Mucosa of descending colon (tissue), 3 donors: ENCODE measurements at places on chromosomes 2 and 18.

DNA sequence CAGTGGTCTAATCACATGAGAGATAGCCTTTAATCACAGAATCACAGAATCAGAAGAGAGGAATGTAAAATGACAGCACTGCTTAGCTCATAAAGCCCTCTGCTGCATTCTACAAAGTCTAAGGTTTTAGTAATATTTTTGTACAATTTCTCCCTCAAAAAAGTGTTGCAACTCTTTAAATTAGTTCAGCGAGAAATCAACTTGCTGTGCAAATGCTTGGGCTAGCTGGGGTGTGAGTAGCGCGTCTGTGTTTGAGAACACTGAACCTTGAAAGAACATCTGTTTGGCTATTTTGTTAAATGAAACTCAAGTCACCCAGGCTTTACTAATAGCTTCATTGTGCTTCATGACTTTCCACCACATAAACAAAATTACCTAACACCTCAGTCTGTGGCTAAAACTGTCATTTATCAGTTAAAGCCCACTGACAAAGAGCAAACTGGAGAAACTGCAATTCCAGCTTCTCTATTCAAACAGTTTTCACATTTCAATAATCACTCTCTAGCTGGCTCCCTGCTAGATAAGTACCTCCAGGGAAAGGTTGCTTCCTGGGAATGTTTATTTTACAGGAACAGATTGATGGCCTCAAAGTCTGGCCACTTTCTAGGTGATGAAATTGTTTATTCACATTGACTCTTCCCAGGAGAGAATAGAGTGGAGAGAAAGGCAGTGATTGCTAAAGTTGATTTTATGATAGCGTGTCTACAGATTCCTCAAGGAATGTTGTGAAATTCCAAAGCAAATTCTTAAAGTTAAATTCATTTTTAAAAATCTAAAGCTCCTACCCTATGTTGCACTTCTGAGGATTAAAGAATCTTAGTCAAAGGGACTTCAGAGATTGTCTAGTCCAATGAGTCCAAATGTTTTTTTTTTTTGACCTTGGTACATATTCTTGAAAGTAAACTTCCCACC lies 36.0 kb upstream of the STAT1 start:
- DNase-seq, result no peak

GRCh38 chr18:48566589-48566988 lies 27.8 kb downstream of the CTIF start:
- DNase-seq, result no peak

DNA sequence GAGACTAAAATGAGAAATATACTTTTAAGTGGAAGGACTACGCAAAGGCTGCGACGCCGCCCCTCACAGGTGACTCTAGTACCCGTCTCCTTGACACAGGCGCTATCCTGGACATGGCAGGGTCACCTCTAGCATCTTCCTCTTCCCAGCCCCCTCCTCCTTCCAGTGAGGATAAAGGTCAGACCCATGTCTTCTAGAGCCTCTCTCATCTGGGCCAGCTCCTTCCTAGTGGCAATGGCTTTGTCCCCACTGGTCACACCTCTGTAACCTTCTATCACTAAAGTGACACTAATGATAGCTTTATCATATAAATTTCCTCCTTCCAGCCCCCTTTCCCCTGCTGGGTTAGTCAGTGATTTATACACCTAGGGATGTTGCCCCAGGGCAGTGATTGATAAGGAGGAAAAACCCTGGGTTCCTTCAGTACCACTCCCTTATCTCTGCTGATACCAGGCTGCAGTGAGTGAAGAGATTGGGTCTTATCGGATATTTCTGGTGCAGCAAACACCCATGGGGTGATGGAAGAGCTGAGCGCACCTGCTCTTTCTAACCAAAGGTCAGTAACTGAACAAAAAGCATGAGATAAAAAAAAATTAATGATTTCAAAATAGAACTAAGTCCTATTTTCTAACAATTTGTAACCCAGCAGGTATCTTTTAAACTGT lies 62.0 kb upstream of the FZD5 start:
- no peak for DNase-seq

DNA sequence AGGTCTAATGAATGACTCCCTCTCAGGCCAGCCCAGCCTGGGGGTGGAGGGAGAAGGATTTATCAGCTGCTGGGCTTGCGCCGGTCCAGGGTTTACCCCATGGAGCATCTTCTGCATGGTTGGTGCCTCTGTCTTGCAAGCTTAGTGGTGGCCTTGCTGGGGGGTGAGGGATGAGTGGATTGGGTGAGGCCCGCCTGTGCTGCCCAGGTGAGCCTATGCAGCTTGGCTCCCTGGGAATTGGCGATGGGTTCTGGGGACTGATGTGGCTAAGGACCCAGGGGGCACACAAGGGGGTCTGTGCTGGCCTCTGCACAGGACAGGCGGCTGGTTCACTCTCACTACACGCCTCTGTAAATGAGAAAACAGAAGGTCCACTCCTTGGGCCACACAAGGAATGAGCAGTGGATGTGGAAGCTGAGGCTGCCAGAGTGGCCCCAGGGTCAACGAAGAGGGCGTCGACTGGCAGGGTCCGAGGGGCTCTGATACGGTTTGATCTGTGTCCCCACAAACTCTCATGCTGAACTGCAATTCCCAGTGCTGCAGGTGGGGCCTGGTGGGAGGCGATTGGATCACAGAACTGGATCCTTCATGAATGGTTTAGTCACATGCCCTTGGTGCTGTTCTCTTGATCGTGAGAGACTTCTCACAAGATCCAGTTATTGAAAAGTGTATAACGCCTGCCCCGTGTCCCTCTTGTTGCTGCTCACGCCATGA lies 151.6 kb upstream of the HDAC4 start:
- peak; percentile 23 for DNase-seq

DNA sequence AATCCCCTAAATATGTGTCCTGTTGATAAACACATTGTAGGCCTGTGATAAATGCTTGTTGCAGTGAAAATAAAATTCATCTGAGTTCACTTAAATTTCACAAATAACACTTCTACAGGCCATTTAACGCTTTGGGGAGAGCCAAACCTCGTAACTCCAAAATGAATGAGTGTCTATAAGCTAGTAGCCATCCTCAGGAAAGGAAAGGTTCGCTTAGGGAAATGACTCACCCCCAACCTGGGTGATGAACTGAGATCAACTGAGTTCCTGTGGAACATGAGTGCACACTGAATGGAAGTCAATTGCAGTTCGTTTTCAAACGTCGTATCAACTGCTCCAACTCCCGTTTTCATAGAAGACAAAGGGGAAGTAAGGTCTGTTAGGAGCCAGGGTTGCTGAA lies 527.6 kb upstream of the ID2 start:
- DNase-seq, result no peak

- DNase-seq, result no peak
These were observed 629.7 kb upstream of the SETBP1 start for GRCh38 chr18:44051026-44051425.

DNA sequence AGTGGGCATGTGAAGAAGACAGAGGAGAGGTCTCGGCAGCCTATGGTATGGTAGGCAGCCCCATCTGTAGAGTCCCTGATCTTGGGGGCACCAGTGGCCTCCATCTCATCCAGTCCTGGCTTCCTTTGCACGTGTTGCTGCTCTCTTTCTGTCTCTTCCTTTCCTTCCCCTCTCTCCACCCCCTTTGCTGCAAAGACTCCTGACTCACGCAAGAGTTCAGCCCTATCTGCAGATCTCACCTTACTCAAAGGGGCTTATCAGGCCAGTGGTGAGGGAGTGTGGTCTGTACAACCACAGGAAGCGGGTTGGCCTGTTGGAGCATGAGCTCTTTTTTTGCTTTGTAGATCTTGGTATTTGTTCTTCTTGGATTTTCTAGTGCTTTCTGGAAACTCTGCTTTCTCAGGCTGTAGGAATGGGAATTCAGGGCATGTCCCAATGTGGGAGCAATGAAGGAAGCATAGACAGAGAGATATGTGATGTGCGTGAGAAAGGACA lies 14.6 kb upstream of the NT5DC4 start:
- no peak for DNase-seq

DNA sequence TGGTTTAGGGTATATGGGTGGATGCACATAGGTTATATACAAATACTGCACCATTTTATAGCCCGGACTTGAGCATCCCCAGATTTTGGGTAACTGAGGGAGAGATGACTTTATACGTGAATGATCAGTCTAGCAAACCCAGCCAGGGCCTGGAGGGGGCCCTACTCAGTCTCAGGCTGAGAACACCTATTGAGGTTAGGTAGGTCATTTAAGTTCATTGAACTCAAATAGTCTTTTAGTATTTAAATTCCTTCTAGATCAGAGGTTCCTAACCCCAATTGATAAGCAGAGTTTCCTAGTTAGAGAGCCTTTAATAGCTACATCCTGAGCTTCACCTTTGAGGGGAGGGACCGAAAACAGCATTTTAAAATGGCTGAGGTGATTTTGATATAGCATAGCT lies 487.0 kb downstream of the DCC start:
- DNase-seq, result no peak

- DNase-seq, result no peak
These were observed 1.2 kb downstream of the STK17B start for GRCh38 chr2:196170213-196170605.

GRCh38 chr2:138327967-138328366 lies 173.6 kb upstream of the SPOPL start:
- DNase-seq, result no peak

- DNase-seq, result no peak
These were observed 49.8 kb downstream of the ALK start for GRCh38 chr2:29871541-29871940.

- DNase-seq, result peak; percentile 84
These were observed 7.7 kb downstream of the MAPRE3 start for GRCh38 chr2:26978061-26978596.

GRCh38 chr2:56465491-56465890 lies 281.7 kb downstream of the CCDC85A start:
- no peak for DNase-seq

DNA sequence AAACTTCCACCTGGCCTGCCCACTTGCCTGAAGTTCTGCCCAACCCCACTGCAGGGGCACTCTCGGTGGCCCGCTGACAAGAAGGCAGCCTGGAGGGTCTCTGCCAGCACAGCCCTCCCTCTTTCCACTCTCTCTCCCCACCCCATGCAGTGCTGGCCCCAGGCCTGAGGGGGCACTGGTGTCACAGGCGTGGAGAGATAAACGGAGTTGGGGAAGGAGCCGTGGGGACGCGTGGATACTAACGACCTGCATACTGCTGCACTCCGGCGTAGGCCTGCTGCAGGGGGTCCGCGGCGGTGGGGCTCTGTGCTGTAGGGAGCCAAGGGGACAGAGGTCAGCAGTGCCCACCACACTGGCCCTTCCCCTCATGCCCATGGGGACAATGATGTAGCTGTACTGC lies 299.3 kb downstream of the CELF4 start:
- DNase-seq, result no peak

DNA sequence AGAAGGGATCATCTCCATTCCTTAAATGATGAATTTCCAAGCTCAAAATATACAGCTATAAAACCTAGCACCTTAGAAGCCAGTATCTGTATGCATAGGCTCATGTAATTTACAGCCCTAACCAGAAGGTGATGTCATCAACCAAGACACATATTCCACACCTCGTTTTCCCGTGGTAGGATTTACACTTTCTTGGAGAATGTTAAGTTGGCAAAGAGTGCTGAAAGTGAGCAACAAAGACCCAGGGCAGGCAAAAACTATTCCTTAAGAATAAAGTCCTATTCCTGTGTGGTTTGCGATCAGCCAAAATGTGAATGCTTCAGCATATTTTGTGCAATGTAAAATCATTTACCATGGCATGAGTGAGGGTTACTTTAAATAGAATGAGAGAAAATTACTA lies 247.1 kb downstream of the OSR1 start:
- no peak for DNase-seq

DNA sequence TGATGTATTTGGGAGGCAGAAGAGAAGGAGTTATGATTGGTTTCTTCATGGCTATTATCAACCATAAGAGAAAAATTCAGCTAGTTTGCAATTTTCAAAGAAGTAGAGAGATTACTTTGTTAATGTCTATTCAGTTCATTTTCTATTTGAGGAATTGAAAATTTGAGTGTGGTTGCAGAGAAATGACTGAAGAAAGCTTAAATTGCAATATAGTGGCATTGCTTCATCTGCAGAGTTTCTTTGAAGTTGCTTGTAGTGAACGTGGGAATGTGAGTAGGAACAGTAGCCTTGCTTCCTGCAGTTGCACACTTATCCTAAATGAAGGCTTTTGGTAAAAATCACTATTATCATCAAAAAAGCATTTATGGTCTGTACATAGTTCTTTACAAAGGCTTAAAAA lies 14.7 kb upstream of the CYRIA start:
- no peak for DNase-seq

GRCh38 chr2:3457524-3458395 lies 61.6 kb downstream of the ADI1 start:
- no peak for DNase-seq

DNA sequence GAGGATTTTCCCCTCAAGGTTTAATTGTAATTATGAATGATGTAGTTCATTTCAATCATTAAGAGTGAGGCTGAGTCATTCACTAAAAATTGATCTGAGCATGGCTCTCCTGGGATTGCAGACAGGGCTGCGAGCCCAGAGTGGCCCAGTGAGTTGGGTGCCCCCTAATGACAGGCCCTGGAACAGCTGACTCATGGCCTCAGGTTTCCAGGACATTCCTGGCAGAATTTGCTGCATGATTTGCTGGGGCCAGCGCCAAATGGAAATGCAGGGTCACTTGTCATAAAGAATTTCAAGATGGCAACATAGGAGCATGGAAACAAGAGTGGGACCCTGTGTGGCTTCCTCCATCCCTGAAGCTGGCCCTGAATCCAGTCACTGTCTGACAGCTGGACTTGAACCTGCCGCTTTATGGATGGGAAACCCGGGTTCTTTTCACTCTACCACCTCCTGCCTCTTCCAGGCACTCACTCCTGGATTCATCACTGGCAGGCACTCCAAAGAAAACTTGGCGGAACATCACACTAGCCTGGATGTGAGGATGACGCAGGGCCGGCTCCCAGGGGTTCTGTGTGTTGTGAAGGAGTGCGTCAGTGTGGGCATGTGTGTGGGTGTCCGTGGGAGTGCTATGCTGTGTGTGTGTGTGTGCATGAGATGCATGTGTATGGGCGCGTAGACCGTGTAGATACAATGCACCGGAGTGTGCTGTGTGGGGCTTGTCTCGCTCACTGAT lies 15.2 kb downstream of the OTOF start:
- DNase-seq, result no peak

GRCh38 chr2:589281-590130 lies 87.7 kb downstream of the TMEM18 start:
- DNase-seq, result no peak

- no peak for DNase-seq
These were observed 1.3 kb downstream of the ADRA2B start for GRCh38 chr2:96114903-96115581.

DNA sequence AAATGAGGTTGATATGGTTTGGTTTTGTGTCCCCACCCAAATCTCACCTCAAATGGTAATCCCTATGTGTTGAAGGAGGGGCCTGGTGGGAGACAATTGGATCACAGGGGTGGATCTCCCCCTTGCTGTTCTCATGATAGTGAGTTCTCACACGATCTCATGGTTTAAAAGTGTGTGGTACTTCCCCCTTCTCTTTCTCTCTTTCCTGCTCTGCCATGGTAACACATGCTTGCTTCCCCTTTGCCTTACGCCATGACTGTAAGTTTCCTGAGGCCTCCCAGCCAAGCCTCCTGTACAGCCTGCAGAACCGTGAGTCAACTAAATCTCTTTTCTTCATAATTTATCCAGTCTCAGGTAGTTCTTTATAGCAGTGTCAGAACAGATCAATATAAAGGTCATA lies 24.7 kb upstream of the FAM124B start:
- DNase-seq, result no peak
